Fibroblast of lung (primary cell): ENCODE measurements at places on chromosomes 12 and 14. TPM values are rescaled to one million over a fixed set of nuclear protein-coding genes. Genes with fewer than 3 reads are reported as not detected.

PROX2 gene
- not detected in 2 replicates for total RNA-seq

GPRC5D gene
- not detected in 2 replicates for total RNA-seq

CCND2 gene
- 35.2 and 37.3 TPM in 2 replicates for total RNA-seq

PZP gene
- total RNA-seq: not detected in 2 replicates

EIF2B1 gene
- 23.1 and 28.0 TPM in 2 replicates for total RNA-seq
